ENCODE measurements at places on chromosomes 5 and 9. TPM values are rescaled to one million over a fixed set of nuclear protein-coding genes. Genes with fewer than 3 reads are reported as not detected.

The CAMK4 gene
- total RNA-seq: 2.7 TPM

The BTNL9 gene
- total RNA-seq: 125 TPM

The SLC6A3 gene
- 0.12 TPM for total RNA-seq

The PCDHGA3 gene
- 1.8 TPM for total RNA-seq

The PCDHB12 gene
- total RNA-seq: 1.7 TPM

The IL7R gene
- total RNA-seq: 168 TPM

The TOR4A gene
- 27.2 TPM for total RNA-seq

The LCN1 gene
- not detected for total RNA-seq

The GTF2H2C gene
- total RNA-seq: 44.1 TPM

The TAF11L5 gene
- total RNA-seq: not detected

The IFNA21 gene
- total RNA-seq: not detected

The WWC1 gene
- 61.9 TPM for total RNA-seq

The SPATA31E1 gene
- total RNA-seq: not detected

The ZNF782 gene
- total RNA-seq: 6.4 TPM

The SLC46A2 gene
- 13.7 TPM for total RNA-seq

The MEIKIN gene
- not detected for total RNA-seq

The SPINK13 gene
- not detected for total RNA-seq

The FOXD4L3 gene
- 0.21 TPM for total RNA-seq

Data from lower lobe of right lung (tissue), 2 donors.